ENCODE measurements at places on chromosomes 2 and 18. TPM values are rescaled to one million over a fixed set of nuclear protein-coding genes. Genes with fewer than 3 reads are reported as not detected.
A peak's percentile ranks its signal among the peaks of the same experiment; 100 is the strongest.

Gene CRYBA2
- not detected for total RNA-seq

DNA sequence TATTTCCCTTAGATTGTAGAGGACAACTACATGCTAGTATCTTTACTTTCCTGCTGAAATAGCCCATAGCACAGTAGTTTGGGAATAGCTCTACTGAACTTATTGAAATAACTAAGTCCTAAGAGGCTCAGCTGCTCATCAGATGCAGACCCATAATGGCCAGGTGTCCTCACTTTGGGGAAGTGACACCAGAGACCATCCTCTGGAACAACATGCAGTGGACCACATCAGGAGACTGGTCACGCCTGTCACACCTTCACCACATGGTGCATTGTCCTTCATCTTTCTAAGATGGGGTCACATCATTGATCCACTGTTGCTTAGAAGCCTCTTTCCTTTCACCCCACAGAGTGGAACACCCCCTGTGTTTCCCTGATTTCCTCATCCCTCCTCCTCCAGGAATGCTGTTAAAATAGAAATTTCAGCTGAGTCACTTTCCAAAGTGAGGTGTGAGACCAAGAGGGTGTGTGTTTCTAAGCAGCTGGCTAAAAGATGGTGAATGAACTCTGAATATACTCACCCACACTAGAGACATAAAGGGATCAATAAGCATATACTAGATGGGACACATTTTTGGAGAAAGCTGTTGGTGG is 215.2 kb upstream of the LRRTM1 start:
- no peak for DNase-seq

DNA sequence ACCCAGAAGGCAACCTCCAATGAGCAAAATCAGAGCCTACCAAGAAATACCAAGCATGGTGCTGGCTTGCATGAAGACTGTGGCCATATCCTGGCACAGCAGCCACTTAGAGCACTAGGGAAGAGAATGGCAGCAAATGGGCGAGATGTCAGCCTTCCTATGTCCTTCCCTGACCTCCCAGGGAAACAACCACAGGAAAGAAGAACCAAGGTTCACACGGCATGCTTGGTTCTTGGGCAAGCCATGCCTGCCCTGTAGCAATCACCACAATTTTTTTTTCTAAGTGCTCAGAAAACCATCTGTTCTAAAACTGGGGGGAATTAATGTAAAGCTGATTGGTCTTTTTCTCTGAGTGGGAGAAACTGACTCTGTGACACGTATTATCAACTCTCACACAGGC is 27.8 kb downstream of the GALNT14 start:
- DNase-seq, result no peak

DNA sequence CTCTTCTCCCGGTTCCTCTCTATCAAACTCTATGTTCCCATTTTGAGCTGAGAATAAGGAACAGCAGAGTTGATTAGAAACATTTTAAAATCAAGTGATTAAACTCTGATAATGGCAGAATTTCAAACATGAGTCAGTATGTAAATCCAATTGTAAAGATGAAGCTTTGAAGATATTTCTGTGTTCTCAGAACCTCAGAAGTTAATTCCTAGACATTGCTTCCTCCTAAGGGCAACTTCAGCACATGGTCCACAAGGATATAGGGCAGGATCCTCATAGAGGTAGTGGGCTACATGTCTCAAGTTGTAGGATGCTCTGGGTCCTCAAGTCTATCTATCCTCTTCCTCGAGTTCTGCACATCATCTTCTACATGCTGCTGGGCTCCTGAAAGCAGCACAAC is 46.3 kb downstream of the QPCT start:
- no peak for DNase-seq

DNA sequence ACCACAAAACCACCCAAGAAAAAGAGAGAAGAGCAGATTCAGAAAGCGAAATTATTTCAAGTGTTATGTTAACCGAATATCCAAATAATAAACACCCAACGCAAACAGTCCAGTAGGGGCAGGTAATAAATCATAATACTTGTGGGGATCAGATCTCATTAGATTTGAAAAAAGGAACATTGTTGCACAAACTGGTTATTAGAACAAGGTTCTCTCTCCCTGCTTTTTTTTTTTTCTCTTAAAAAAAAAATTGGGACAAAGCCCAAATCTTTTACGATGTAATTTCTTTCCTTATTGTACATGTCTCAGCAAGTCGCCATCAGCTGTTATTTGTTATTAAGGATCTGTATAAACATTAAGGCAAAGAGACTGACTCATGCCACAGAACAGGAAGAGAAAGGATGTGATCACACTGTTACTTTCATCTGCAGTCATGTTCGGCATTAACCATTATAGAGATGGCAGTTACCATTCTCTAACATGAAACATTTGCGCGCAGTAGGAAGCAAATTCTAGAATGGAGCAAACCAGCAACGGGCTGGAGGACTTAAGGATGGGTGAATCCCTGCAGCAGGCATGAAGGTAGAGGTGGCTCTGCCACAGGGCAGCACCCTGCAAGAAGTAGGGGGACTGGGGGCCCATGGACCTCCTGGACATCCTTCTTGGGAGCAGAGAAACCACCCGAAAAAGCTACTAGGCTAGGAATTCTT is 42.0 kb downstream of the EPHA4 start:
- peak; percentile 63 for DNase-seq

Gene SCG2
- total RNA-seq, result 0.08 TPM

- no peak for DNase-seq
Observed at GRCh38 chr2:45839508-45840251, 188.2 kb downstream of the PRKCE start.

DNA sequence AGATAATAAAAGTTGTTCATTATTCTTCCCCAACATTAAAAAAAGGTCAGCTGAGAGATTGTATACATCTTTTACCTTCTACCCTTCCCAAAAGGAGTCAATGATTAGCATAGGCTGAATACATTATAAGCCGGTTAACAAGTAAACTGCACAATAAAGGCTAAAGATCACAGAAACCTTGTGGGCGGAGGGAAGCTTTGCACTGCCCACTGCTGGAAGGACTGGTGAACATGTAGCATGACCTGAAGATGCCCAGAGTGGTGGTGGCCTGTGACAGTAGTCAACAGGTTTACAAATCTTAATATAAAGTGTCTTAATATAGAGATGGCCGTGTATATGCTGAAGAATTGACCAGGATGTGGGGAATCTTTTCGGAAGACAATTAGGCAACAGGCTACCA is 35.6 kb downstream of the ARL5A start:
- no peak for DNase-seq
